ENCODE measurements at places on chromosomes 11 and 22.
A peak's percentile ranks its signal among the peaks of the same experiment; 100 is the strongest.

DNA sequence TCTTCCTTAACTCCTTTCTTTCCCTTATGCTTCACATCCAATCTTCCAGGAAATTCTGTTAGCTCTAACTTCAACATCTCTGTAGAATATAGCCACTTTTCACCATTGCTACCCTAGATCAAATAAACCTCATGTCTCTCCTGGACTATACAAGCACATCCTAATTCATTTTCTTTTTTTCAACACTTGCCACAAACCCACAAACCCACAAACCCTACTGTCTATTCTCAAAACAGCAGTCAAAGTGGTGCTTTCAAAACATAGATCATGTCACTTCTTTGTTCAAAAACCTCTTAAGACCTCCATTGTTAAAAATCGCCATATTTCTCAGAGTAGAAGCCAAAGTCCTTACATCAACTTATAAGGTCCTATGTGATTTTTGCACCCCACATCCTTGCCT, 94.3 kb downstream of the PIWIL4 start:
- DNase-seq: no peak

GRCh38 chr11:2262301-2263070, 7.9 kb downstream of the ASCL2 start:
- DNase-seq: no peak

GRCh38 chr11:107953446-107953845, 25.2 kb downstream of the RAB39A start:
- DNase-seq: no peak

GRCh38 chr11:128323381-128323780, 264.0 kb downstream of the ETS1 start:
- peak; percentile 20 for DNase-seq

- no peak for DNase-seq
Observed at GRCh38 chr22:39839917-39840510, 53.5 kb downstream of the ENTHD1 start.

DNA sequence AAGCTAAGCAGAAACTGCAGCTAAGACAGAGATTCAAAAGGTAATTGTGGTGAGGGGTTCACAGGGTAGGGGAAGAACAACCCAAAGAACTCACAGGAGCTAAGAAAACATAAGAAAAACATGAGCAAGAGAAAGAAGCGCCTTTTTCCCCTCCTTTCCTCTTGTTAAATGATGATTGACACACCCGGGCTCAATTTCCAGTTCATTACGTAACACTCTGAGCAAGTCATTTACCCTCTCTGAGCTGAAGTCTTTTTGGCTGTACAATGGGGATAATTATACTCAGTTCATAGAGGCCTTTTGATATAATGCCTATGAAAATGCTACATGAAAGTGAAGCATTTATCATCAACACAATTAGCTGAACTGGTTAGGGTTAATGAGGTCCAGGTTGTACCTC, 17.2 kb downstream of the LRP4 start:
- DNase-seq: no peak

GRCh38 chr22:44567846-44568493, 69.9 kb upstream of the RTL6 start:
- DNase-seq: peak; percentile 45

DNA sequence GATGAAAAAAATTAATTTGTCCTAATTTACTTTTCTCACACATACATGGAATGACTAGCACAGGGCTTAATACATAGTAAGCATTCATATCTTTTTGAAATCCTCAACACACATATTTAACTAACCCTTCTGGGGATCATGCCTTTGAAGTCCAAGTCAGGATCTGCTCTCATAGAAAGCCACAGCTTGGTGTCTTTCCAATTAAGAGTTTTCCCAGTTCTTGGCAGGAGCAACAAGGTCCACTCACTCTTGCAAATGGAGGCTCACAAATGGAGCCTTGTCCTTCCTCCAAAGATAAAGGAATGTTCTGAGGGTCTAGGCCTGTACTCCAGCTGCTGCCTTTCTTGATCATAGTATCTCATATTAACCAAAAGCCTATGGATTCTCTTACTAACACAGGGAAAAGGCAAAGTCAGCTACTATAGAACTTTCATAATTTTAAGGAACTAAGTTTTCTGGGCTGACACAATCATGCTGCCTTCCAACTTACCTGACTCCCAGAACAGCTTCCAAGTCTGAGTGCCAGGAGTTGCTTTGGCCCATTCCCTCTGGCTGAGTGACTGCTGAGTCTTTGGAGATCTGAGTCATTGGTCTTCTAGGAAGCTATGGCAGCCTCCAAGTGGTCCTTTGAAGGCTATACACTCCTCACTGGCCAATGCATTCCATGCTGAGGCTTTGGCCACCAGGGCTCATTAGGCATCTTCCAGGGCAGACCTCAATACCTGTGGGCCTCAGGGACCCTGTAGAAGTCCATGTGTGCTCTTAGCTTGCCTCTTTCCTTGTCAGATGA, 25.8 kb upstream of the NUCB2 start:
- no peak for DNase-seq

GRCh38 chr11:72578566-72578965, 95.7 kb downstream of the PDE2A start:
- no peak for DNase-seq

- DNase-seq: no peak
Observed at GRCh38 chr11:127105593-127106541, 105.3 kb upstream of the KIRREL3 start.

- no peak for DNase-seq
Observed at GRCh38 chr11:107006076-107006833, 12.0 kb downstream of the GUCY1A2 start.

GRCh38 chr22:19723983-19724827, 866 bp downstream of the GP1BB start:
- DNase-seq: no peak

- peak; percentile 36 for DNase-seq
Observed at GRCh38 chr22:37101311-37102066, 8.0 kb downstream of the TMPRSS6 start.

DNA sequence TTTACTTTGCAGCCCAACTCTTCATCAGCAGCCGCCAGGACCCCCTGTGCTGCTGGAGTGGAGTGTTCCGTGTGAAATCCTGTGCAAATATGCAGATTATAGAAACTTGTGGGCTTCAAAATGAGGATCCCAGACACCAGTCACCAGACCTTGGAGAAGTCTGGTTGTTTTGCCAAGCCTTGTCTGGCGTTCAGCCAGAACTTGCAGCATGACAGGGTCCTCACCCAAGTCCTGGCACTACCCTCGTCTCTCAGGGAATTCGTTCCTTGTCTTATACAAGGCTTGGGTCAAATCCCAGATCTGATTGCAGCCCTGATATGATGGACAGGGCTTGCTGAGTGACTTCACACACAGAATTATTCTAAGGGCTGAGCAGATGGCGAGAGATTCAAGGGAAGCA, 18.9 kb downstream of the SHISAL1 start:
- no peak for DNase-seq

DNA sequence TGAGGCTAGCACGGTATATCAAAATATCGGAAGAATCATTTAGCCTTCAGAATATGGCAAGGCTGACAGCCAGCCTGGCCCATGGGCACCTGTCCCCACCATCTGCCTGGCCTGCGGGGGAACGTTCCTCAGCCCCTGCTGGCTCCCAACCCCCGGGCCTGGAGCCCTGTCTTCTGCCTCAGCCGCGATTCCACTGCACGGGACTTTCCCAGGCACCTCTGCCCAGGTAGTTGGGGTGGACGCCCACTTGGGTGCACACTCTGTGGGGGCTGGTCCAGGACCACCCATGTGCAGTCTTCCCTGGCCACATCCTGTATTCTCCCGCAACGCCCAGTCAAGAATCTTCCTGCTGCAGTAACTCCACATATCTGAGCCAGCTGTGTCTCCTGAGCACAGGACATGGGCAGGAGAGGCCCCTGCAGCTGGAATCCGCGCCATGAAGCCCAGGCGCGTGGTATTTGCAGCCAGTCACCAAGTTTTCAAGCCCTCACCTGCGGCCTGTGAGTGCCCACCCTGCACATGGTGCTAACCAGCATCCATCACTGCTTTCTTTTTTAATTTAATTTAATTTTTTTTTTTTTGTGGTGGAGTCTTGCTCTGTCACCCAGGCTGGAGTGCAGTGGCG, 77.9 kb downstream of the KCNQ1 start:
- DNase-seq: no peak

- no peak for DNase-seq
Observed at GRCh38 chr22:43889860-43890253, 2.0 kb downstream of the PNPLA5 start.

DNA sequence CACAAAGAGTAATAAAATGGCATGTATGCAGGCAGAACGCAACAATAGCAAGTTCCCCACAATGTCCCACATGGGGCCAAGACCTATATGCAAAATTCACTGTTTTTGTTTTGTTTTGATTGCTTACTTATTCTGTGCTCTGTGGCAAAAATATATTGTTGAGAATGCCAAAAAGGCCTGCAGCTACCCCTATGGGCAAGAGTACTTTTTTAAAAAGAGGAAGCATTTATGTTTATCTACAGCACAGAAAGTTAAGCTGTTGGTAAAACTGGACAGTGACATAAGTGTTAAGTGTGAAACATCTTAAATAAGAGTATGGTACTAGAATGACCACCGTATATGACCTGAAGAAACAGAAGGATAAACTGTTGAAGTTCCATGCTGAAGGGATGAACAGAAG, 301.9 kb upstream of the ZC3H12C start:
- no peak for DNase-seq

DNA sequence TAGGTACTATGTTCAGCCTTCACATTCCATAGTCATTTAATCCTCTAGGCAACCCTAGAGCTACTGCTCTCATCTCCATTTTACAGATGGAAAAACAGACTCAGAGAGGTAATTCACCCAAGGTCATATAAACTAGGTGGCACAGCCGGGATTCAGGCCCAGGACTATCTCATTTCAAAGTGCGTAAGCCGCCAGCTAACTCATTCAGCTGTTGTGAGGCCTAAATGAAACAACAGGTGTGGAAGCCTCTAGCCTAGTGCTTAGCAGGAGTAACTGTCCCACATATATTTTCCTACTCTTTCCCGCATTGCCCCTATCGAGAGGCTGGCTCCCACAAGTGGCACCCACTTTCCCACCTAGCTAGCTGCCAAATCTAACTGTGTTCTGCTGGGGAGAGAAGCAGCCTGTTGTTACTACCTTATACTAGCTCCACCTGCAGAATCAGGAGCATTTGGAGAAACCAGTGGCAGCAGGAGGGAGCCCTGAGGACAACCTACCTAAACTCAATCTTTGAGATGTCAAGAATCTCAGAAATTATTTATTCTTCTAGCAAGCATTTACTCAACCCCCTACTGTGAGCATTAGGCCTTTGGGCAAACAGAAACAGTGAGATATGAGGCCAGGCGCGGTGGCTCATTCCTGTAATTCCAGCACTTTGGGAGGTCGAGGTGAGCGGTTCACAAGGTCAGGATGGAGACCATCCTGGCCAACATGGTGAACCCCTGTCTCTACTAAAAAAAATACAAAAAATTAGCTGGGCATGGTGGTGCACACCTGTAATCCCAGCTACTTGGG, 20.9 kb downstream of the PRG3 start:
- no peak for DNase-seq

GRCh38 chr11:134565343-134565891, 153.4 kb upstream of the B3GAT1 start:
- DNase-seq: no peak

Measured in effector memory CD8-positive, alpha-beta T cell (primary cell).